Caco-2 (cell line): ENCODE measurements at places on chromosomes 7 and 10. TPM values are rescaled to one million over a fixed set of nuclear protein-coding genes. Genes with fewer than 3 reads are reported as not detected.

DNA sequence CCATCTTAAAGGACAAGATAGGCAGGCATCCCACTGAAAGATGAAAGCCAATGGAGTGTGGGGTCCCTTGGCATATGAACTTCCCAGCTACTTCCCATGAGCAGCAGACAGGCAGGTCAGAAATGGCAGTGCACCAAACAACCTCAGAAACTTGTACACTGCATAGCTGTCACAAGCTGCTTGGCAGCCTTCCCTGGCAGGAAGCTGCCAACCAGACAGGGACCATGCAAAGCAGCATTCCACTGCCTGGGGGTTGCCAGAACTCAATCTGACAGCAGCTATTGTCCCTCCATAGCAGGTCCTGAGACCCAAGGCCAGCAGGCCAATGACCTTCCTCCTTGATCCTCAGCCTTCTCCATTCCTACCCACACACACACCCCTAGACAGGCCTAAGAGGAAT lies 139.5 kb downstream of the PLCE1 start:
- H3K27ac ChIP-seq: no peak overlapping the region
- DNase-seq: no peak
- H3K27me3 ChIP-seq: no peaks in the 10 kb centered on the region

OR2A1 gene
- total RNA-seq: not detected in 2 replicates

DNA sequence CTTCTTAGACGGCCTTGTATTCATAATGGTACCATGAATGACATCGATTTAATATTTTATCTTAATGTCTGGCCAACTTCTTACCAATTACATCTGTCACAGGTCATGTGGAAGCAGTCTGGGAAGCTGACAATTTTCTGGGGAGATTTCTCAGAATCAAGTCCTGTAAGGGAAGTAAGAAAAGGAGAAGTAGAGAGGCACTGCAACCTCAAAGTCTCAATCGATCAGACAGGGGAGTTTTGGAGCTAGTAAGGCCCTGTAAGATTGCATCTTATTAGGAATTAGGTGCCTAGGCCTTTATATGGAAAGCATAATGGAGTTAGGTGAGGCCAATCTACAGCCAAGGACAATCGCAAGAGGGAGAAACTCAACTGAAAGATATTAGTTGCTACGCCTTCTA lies 694.6 kb upstream of the SORCS1 start:
- H3K27me3 ChIP-seq: no peaks in the 10 kb centered on the region
- H3K4me3 ChIP-seq: no peak overlapping the region

SH2D4B gene
- total RNA-seq: 0.09 and 0.23 TPM in 2 replicates

DNA sequence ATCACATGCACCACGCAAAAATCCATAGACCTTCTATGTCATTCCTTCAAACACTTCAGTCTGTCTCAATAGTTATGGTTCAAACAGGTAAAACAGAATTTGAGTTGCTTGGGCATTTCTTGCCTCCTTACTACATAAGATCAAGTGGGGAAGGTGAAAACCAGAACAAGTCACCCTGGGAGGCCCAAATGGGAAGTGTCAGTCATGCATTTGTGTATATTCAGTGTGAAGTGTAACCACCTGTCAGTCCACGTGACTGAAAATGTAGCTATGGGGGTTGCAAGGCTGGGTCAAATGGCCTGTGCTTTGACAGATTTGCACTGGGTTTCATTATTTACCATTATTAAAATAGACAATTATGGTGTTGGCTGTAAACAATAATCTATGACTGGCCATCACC lies 176.6 kb upstream of the VIPR2 start:
- DNase-seq: no peak
- no peaks in the 10 kb centered on the region for H3K36me3 ChIP-seq
- no peaks in the 10 kb centered on the region for H3K27me3 ChIP-seq
- H3K4me3 ChIP-seq: no peak overlapping the region

PNLIPRP2 gene
- total RNA-seq: 0.67 and 1.00 TPM in 2 replicates

DNA sequence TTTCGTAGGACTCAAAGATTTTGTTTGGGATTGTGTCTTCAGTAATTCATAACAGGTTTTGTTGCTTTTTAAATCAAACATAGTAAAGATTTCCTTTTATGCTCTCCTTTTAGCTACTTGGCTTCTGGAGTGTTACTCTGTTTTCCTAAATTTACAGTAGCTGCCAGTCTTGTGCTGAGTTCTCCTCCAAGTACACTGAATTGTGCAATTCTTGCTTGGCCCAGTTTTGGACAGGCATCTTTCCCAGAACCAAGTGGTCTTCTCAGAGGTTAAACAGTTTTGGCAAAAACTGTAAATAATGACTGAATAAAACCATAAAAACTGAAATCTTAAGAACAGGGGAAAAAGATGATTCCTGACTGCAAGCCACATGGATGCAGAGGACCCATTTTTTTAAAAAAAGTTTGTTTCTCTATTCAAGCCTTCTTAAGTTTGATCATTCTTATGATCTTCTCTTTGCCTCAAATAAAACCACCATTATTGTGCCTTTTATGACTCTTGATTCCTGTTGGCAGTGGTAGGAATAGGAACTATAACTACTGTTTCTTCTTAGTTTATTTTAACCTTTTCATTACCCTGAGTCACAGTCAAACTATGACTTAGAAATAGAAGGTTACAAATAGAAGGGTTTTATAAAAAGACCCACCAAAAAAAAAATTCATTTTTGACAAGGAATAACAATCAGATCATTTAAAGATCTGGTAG lies 88.0 kb downstream of the MDFIC start:
- H3K4me3 ChIP-seq: no peak overlapping the region
- H3K4me1 ChIP-seq: 0 out of 2 replicates have a peak, but pooled peaks cover 4% of the 10 kb centered on the region
- H3K27me3 ChIP-seq: no peaks in the 10 kb centered on the region

- no peak overlapping the region for H3K4me3 ChIP-seq
- H3K27me3 ChIP-seq: no peaks in the 10 kb centered on the region
- peak; percentile 21 for DNase-seq
- H3K4me1 ChIP-seq: no peaks in the 10 kb centered on the region
- H3K27ac ChIP-seq: no peak overlapping the region
These were observed 39.7 kb upstream of the TNKS2 start for GRCh38 chr10:91758303-91759146.

DNA sequence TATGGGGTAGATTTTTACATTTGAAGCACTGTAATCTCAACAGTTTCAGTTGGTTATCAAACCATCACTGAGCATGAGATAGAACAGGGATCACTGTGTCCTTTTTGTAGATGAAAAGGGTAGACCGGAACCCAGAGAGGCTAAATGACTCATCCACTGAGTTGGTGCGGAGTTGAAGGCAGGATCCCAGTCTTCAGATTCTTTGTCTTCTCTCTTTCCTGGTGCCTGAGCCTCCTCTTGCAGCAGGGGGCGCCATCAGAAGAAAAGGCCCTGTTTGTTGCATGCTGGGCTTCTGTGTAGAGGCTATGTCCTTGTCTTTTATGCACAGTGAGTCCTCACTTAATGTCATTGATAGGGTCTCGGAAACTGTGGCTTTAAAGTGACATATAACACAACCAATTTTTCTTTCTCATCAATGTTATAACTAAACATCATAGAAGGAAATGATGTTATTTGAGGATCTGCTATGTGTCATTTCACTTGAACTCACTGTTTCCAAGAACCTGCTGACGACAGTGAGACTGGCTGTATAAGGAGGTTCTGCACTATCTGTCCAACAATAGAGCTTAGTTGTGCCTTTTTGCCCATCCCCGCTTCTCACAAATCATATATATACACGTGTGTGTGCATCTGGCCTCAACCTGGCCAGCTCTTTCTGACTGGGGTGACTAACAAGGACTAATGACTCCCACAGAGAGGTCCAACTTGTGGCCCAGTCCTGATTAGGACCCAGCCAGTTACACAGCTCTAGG lies 14.3 kb downstream of the ZNF282 start:
- H3K4me3 ChIP-seq: no peak overlapping the region
- DNase-seq: peak; percentile 68
- no peak overlapping the region for H3K27ac ChIP-seq

DNA sequence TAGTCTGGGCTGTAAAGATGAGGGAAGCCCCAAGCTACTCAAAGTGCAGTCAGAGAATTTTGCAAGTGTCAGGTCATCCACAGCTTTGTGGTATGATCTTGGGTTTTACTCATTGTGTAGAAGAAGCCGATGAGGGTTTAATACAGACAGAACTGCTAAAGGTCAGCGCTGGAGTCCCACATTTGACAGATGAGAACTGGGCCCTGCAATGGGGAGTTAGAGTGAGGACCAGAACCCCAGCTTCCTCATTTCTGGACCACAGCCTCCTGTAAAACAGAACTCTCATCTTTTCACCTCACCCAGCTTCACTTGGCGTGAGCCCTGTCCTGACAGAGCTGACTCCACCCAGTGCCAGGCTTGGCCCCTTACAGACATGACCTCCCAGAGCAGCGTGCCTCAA lies 20.1 kb downstream of the LRRC20 start:
- DNase-seq: no peak
- H3K36me3 ChIP-seq: no peaks in the 10 kb centered on the region
- no peak overlapping the region for H3K27ac ChIP-seq
- H3K27me3 ChIP-seq: no peaks in the 10 kb centered on the region

DNA sequence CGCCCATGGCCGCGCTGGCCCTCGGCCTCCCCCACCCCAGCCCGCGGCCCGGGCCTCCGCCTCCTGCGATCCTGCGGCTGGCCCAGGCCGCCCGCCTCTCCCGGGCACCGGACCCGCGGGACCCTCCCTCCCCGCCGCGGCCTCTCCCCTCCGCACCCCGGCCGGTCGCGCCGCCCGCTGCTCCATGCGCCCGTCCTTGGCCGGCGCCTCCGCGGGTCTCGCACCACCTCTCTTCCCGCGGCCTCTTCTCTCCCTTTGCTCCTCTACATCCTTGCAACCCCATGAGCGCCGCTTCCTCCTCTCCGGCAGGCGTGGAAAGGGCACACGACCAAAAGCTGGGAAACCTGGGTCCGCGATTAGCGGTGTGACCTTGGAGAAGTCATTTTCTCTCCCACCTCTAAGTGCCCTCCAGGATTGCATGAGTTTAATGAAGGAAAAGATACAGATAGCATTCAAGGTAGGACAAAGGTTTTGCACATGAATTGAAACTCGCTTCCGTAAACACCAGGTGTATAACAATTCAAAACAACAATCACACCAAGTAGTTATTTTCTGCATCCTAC lies 448 bp upstream of the SRPK2 start:
- DNase-seq: peak; percentile 68
- H3K36me3 ChIP-seq: no peaks in the 10 kb centered on the region
- H3K27me3 ChIP-seq: no peaks in the 10 kb centered on the region
- peak overlapping the region; percentile 94 for H3K27ac ChIP-seq
- H3K4me3 ChIP-seq: peak overlapping the region; percentile 95

TAS2R5 gene
- 1.7 TPM in 2 replicates for total RNA-seq

- no peaks in the 10 kb centered on the region for H3K36me3 ChIP-seq
- no peak within 1 kb of the TSS for H3K27ac ChIP-seq
- peak within 1 kb of the TSS; percentile 41 for H3K4me3 ChIP-seq
- no peaks in the 10 kb centered on the region for H3K27me3 ChIP-seq
These were observed at the start of gene ADRA2A for GRCh38 chr10:111076682-111077478. Gene ADRA2A (plus strand): TSS chr10:111077029. CDS start chr10:111077997, 968 bp downstream.

DNA sequence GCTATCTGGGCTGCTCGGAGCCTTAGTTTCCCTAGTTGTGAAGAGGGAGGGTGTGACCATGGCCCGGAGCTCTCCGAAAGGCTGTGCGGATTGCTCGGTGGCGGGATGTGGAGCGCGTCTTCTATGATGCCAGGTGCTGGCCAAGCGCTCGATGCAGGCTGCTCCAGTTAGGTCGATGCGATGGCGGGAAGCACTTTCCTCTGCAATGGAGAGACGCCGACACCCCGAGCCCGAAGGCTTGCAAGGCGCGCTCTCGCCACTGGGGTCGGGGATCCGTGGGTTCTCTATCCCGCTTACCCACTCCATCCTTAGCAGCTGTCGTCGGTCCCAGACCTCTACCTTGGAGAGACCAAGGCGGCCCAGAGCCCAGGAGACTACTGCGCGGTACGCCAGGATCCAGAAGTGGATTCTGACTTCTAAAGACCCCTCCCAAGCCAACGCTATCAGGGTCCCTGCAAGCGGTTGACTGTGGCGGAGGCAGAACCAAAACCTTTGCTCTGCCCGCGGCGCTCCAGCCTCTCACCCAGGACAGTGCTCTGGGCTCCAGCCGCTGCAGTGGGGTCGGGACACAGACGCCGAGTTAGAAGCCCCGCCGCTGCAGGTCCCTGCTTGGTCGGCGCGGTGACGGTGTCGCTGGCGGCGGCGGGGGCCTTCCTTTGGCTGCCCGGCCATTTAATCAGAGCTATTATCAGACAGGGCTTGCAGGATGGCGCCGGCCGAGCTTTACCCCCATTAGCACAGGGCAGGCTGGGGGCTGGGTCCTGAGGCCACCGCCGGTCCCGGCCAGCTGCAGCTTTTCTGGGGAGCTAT lies 7.8 kb upstream of the TBX20 start:
- DNase-seq: no peak
- H3K27ac ChIP-seq: no peak overlapping the region
- no peaks in the 10 kb centered on the region for H3K27me3 ChIP-seq

SLK gene
- 35.6 and 39.5 TPM in 2 replicates for total RNA-seq

DNA sequence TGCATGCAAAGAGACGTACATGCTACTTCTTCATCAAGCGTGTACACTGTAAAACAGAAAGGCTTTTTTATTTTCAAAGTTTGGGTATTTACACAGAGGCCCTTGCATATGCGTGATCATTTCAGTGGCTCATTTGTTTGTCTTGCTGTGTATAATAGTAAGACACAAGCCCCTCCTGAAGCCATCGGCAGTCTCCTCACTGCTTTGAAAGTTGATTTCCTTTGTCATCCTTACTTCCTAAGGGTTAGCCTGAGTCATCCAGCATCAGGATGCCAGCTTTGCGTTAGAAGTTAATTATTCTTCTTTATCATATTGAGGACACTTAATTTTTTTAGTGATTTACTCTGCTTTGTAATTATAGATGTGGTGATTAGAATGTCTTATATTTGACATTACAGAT lies 72.5 kb upstream of the CTBP2 start:
- H3K36me3 ChIP-seq: no peaks in the 10 kb centered on the region
- no peak overlapping the region for H3K27ac ChIP-seq
- no peak overlapping the region for H3K4me3 ChIP-seq
- no peak for DNase-seq
- H3K4me1 ChIP-seq: peaks cover 11% of the 10 kb centered on the region; the same call in 1 of the 2 replicates

ABCC2 gene
- 128 and 129 TPM in 2 replicates for total RNA-seq

GRCh38 chr10:14810969-14811953 lies 26.6 kb downstream of the CDNF start:
- 0 out of 2 replicates have a peak, but pooled peaks cover 7% of the 10 kb centered on the region for H3K4me1 ChIP-seq
- H3K27ac ChIP-seq: peak overlapping the region; percentile 50
- H3K36me3 ChIP-seq: no peaks in the 10 kb centered on the region
- no peak for DNase-seq
- no peak overlapping the region for H3K4me3 ChIP-seq

HGF gene
- total RNA-seq: not detected in 2 replicates

DNA sequence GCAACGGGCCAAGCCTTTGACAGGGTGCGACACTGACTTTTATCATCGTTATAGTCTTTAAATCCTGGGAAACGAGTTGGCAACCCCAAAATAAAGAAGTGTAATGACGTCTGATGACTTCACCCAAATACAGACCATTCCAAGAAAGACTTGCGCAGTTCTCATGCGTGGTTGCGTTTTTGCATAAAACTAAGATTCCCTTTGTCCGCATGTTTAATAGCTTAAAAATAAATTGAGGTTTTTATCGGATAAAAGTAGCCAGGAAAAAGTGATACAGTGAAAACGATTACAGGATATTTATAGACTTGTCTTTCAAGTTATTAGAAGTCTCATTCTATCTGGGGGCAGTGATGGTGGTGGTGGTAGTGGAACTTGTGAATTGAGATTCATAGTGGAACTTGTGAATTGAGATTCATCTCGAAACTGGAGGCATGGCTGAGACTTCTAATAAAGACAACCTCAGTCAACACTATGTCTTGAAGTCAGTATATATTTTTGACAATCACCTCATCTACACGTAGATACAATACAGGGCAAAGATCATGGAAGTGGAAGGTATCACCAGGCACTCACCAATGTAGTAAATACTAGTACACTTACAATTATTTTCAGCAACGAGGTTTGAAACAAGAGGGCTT lies 1.2 kb upstream of the NAMPT start:
- H3K27me3 ChIP-seq: no peaks in the 10 kb centered on the region
- peaks cover 14% of the 10 kb centered on the region; the same call in 1 of the 2 replicates for H3K4me1 ChIP-seq
- H3K4me3 ChIP-seq: peak overlapping the region; percentile 67
- DNase-seq: no peak
- peak overlapping the region; percentile 93 for H3K27ac ChIP-seq
